ENCODE measurements at places on chromosomes 2 and 18. TPM values are rescaled to one million over a fixed set of nuclear protein-coding genes. Genes with fewer than 3 reads are reported as not detected.

APCDD1 gene
- 14.0 TPM for total RNA-seq

SPC25 gene
- not detected for total RNA-seq

CFAP210 gene
- total RNA-seq = not detected

DNA sequence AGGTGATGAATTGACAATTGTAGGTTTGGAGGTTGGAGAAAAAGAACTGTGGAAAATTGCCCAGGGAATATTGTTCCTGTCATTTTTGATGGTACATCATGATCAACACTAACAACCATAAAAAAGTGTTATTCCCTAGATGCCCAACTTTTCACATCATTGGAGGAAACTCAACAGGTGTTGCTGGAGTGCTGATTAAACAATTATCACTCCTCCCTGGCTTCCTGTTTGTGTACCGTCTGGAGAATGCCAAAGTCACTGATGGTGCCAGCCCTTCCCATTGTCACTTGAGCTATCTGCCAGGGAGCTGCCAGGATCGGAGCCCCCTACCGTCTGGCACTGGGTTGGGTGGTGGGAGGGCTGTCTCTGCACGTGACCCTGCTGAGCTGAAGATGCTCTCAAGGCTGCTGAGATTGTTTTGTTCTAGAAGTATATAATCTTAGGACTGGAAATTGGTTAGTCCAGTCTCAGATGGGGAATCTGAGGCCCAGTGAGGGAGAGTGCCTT lies 156.9 kb downstream of the PRKCE start:
- peaks cover 14% of the 10 kb centered on the region for H3K4me1 ChIP-seq
- H3K4me3 ChIP-seq = no peak overlapping the region
- no peaks in the 10 kb centered on the region for H3K27me3 ChIP-seq
- no peaks in the 10 kb centered on the region for H3K36me3 ChIP-seq
- DNase-seq = no peak
- no peak overlapping the region for H3K27ac ChIP-seq

DNA sequence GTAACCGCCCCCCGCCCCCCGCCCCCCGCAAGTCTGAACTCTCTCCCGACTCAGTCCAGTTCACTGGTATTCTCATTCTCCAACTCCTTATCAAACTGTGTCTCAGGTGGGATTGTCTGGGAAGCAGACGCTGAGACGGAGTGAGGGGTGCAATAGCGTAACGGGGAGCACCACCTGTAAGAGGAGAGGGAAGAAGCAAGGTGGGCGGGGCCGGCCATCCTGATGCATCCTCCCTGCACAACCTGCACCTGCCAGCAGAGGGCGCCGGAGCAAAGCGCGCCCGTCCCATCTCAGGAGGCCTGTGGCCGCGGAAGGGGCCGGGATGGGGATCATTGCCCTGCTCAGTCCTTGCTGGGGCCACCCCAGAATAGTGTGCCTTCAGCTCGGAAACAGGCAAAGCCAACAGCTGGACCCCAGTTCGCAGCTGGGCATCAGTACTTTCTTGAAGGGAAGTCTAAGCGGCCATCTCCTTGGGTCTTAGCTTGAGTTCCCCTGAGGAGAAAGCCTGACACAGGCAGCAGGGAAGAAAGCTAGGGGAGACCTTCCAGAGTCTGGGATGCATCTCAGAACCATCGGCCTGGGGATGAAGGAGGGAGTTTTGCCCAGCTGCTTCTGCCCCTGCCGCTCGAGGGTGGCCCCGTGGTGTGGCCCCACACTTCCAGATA lies 208.0 kb downstream of the TFCP2L1 start:
- no peak overlapping the region for H3K27ac ChIP-seq
- H3K4me1 ChIP-seq = no peaks in the 10 kb centered on the region
- peak; percentile 80 for DNase-seq
- peaks cover 21% of the 10 kb centered on the region for H3K27me3 ChIP-seq
- no peak overlapping the region for H3K4me3 ChIP-seq

- no peaks in the 10 kb centered on the region for H3K36me3 ChIP-seq
- H3K27ac ChIP-seq = peak overlapping the region; percentile 38
- H3K27me3 ChIP-seq = no peaks in the 10 kb centered on the region
- no peak for DNase-seq
These were observed 43.4 kb upstream of the HAAO start for GRCh38 chr2:42835577-42836371.

GRCh38 chr2:134943540-134943939 lies 24.9 kb downstream of the CCNT2 start:
- H3K4me3 ChIP-seq = no peak overlapping the region
- no peaks in the 10 kb centered on the region for H3K27me3 ChIP-seq
- no peaks in the 10 kb centered on the region for H3K4me1 ChIP-seq
- peaks cover 14% of the 10 kb centered on the region for H3K36me3 ChIP-seq
- H3K27ac ChIP-seq = no peak overlapping the region

GRCh38 chr18:49985236-49985635 lies 171.9 kb upstream of the ACAA2 start:
- peaks cover 2% of the 10 kb centered on the region for H3K27me3 ChIP-seq
- no peaks in the 10 kb centered on the region for H3K36me3 ChIP-seq
- no peak overlapping the region for H3K27ac ChIP-seq
- DNase-seq = no peak

DNA sequence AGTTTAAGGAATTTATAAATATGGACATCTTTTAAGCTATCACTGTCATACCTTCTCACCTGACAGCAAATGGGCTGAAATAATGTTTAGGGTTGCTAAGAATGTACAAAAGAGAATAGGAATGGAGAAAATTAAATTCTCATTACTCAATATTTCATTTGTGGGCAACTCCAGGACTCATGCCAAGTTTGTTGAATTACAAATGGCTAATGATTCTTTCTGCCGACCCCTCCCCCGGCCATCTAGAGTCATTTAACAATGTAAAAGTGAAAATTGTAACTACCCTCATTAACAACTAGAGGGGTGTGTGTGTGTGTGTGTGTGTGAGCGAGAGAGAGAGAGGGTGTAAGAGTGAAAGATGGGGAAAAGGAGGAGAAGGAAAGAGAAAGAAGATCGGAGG lies 708.5 kb upstream of the FAM98A start:
- H3K4me1 ChIP-seq = no peaks in the 10 kb centered on the region
- H3K36me3 ChIP-seq = no peaks in the 10 kb centered on the region
- no peak for DNase-seq
- H3K27ac ChIP-seq = no peak overlapping the region
- H3K4me3 ChIP-seq = no peak overlapping the region
- no peaks in the 10 kb centered on the region for H3K27me3 ChIP-seq

DNA sequence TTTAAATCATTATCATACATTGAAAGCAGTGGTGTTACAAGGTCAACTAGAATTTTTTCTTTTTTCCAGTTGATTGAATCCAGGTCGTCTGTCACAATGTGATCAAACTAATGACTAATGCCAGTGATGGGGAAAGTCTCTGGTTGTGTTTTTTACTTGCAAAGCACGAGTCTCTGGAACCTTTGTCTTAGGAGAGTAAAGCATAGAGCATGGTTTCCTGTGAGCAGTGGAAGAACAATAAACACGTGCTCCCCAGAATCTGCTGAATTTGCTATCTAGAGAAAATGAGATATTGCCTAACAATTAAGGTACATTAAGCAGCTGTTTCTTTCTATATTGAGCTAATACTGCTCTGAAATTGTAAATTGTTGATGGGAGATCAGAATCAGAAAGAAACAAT lies 1332.4 kb upstream of the TMEFF2 start:
- H3K27me3 ChIP-seq = no peaks in the 10 kb centered on the region
- no peaks in the 10 kb centered on the region for H3K36me3 ChIP-seq
- no peak overlapping the region for H3K4me3 ChIP-seq
- no peak overlapping the region for H3K27ac ChIP-seq

- H3K4me3 ChIP-seq = no peak overlapping the region
- H3K4me1 ChIP-seq = no peaks in the 10 kb centered on the region
- no peaks in the 10 kb centered on the region for H3K36me3 ChIP-seq
- DNase-seq = no peak
These were observed 19.4 kb downstream of the CENPA start for GRCh38 chr2:26805241-26805676.

DNA sequence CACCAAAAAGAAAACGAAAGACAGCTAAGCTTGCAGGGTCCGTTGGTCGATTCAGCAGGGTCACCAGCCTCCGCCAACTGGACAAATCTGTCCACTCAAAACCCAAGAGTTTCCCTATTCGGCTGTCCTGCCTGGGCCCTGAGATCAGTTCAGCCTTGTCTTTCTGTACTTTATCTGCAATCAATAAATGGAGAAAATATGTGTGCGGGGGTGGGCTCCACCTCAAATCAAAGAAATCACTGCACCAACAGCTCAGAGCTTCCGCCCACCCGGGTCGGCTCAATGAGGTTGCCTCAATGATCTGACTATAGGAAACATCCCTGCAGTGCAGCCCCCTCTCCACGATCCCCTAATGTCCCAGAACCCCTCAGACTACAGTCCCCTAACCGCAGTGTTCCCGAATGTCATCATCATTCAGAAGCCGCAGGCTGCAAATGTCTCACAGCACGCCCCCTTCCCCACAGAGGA lies 447 bp downstream of the GGCX start:
- peak overlapping the region; percentile 56 for H3K27ac ChIP-seq
- H3K36me3 ChIP-seq = peaks cover 30% of the 10 kb centered on the region
- DNase-seq = no peak
- no peaks in the 10 kb centered on the region for H3K27me3 ChIP-seq
- peak overlapping the region; percentile 79 for H3K4me3 ChIP-seq
- H3K4me1 ChIP-seq = no peaks in the 10 kb centered on the region

DNA sequence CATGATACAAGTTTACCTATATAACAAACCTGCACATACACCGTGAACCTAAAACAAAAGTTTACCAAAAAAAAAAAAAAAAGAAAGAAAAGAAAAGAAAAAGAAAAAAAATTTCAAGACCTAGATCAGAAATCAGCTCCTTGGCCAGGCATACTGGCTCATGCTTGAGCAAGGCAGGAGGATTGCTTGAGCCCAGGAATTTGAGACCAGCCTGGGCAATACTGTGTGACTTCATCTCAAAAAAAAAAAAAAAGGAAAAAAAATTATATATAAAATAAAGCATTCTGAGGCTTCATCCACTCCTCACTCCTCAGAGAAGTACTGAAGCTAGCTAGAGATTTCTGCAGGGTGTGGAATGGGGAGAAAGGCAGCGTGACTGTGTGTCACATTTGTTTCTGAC lies 11.8 kb upstream of the PROC start:
- peaks cover 20% of the 10 kb centered on the region for H3K4me1 ChIP-seq
- H3K36me3 ChIP-seq = no peaks in the 10 kb centered on the region
- H3K27me3 ChIP-seq = no peaks in the 10 kb centered on the region
- H3K27ac ChIP-seq = no peak overlapping the region

GRCh38 chr2:1618974-1619373 lies 125.3 kb downstream of the PXDN start:
- DNase-seq = no peak
- H3K27ac ChIP-seq = no peak overlapping the region
- no peaks in the 10 kb centered on the region for H3K36me3 ChIP-seq
- no peaks in the 10 kb centered on the region for H3K27me3 ChIP-seq
- H3K4me3 ChIP-seq = no peak overlapping the region
- peaks cover 2% of the 10 kb centered on the region for H3K4me1 ChIP-seq
